ENCODE measurements at places on chromosomes 2 and 18.

GRCh38 chr2:39620067-39620466, 45.6 kb upstream of the TMEM178A start:
- peak; percentile 67 for DNase-seq

DNA sequence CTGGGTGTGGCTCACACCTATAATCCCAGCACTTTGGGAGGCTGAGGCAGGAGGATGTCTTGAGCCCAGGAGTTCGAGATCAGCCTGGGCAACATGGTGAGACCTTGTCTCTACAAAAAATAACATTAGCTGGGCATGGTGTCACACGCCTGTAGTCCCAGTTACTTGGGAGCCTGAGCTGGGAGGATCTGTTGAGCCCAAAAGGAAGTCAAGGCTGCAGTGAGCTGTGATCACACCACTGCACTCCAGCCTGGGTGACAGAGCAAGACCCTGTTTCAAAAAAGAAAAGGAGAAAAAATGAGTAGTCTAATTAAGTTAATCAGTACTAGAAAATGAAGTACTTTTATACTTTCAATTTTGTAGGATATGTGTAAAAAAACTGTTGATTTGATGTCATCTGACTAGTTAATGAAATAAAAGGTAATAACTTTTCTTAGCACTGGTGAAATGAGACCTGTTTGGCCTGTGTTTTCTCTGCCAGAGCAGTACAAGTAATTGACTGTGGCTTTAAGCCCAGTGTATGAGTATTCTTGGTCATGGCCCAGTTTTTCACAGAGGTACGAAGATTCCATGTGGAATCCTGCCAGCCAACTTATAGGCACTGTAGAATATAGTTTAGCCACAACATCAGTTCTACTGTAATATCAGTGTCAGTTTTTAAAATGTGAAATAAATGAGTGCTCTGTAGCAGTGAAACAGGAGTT, 35.8 kb downstream of the MFSD6 start:
- DNase-seq: no peak

DNA sequence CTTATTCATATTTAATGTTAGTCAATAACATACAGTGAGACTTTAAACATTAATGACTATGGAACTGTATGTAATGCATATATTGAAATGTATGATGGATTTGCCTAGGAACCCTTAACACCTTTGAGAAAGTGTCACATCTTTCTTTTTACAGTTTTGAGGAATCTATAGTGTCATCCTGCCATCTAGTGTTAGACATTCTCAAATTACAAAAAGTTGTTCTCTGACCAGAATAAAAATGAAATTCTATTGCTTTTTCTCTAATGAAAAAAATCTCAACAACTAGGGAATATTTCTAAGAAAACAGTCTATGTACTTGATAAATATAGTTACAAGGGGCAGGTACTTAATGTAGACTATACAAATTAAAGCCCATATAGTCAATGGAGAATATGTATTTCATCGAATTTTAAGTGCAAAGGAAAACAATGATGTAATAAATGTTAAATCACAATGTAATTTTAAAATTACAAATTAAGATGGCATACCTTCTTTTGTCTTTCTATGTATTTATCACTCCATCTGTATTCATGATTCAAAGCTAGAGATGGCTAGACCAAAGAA, 5.1 kb upstream of the CALCRL start:
- peak; percentile 14 for DNase-seq

- no peak for DNase-seq
Measured at GRCh38 chr2:154699575-154699930, 1.1 kb downstream of the KCNJ3 start.

DNA sequence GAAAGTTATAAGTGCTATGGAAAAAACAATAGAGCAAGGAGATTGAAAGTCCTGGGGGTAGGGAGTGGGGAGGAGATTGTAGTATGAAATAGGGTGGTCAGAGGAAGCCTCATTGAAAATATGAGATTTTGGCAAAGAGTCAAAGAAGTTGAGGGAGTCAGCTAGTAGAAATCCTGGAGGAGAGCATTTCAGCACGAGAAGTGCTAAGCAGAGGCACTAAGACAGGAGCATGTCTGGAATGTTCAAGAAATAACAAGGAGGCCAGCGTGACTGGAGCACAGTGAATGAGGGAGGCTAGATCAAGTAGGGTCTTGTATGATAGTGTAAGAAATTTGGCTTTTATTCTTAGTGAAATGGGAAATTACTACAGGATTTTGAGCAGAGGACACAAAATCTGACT, 2.1 kb upstream of the TSPYL6 start:
- no peak for DNase-seq

DNA sequence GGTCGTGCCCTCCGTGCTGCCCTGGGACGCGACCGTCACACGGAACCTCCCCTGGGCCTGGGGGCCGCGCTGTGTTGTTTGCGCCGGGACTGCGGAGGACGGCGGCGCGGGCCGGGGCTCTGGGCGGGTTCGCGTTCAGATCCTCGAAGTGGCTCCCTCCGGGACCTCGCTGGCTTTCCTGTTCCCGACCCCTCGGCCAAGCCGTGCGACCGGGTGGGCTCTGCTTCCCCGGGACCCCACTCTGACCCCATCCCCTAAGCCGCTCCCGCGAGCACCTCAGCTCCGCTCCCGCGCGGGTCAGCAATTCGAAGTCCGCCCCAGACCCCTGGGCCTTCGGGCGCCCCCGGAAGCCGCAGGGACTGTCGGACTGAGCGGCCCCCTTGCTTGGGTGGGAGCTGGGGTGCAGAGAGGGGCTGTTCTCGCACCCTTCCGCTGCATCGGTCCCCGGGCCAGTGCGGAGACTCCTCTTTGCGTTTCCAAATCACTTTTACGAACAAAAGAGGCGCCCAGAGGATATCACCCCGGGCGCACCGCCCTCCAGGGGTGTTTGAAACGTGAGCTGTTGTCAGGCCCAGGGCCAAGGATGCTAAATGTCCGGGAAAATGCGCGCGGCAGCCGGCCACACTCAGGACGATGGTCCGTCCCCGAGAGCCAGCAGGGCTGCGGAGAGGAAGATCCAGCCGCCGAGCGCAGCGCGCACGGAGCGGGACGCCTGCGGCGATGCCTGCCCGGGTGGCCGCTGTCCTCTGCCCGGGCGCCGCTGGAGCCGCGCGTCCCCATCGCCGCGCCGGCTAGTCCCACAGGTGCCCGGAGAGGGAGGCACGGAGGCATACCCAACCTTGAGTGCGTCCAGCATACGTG, 73.5 kb downstream of the ZCCHC2 start:
- DNase-seq: peak; percentile 10

GRCh38 chr2:43170405-43171105, 55.9 kb downstream of the ZFP36L2 start:
- no peak for DNase-seq

DNA sequence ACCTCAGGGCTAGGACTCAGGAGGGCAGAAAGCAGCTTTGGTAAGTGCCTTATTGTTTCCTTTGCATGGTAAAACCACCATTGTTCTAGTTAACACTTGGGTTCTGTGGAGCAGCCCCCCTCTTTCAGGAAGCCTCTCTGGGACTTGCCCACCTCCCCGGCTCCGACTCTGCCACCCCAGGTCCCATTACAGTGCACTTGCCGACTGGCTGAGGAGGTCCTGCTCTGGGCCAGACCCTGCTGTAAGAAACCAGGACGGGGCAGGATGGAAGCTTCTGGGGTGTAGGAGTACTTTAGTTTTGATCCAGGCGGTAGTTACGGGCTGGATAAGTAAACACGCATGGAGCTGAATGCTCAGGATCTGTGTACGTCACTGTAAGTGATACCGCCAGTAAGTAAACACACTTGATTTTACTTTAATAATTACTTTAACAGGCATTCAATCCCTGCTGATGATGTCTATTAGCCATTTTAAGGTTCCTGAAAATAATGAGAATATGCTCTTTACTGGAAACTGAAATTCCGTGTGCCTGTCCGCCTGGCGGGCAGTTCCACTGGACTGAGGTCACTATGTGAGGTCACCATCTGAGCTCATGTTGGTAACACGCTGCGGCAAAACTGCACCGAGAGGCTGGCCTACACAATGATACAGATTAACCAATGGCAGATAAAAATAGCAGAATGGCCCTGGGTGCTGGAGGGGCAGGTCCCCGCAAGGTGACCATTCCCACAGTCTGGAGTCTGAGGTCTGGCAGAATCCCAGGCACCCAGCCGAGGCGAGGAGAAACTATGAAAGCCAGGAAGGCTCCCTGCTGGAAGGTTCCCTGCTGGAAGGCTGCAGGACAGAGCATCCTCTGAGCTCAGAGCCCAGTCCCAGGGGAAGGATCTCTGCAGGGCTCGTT, 25.2 kb downstream of the HS1BP3 start:
- DNase-seq: no peak

GRCh38 chr2:126885751-126886210, 12.9 kb upstream of the TEX51 start:
- DNase-seq: no peak

DNA sequence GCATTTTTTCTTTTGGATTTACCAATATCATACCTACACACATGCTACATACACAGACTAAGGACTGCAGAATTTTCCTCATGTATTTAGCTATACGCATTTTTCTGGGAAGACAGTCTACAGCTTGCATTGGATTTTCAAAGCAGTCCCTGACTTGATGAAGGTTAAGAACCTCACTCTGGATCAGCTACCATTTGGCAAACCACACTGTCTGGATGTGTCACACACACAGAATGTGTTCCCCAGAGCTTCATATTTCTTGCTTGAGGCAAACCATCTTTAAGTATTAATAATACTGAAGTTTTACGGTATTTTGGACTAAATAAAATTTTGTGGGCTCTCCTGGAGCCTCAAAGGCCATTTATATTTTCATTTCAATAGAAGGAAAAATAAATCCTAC, 102.3 kb downstream of the TCF4 start:
- no peak for DNase-seq

- DNase-seq: no peak
Measured at GRCh38 chr2:207423886-207424285, 105.9 kb upstream of the CREB1 start.

GRCh38 chr2:160473468-160474318, 19.9 kb downstream of the RBMS1 start:
- DNase-seq: no peak

- DNase-seq: no peak
Measured at GRCh38 chr18:3051718-3052410, 38.9 kb upstream of the LPIN2 start.

GRCh38 chr2:156810094-156810493, 373.9 kb downstream of the GPD2 start:
- DNase-seq: no peak

- DNase-seq: no peak
Measured at GRCh38 chr18:59374128-59374527, 15.1 kb upstream of the LMAN1 start.

All from HTR-8/SVneo (cell line).